ENCODE measurements at places on chromosomes 3 and 15. TPM values are rescaled to one million over a fixed set of nuclear protein-coding genes. Genes with fewer than 3 reads are reported as not detected.

The ZDHHC23 gene
- total RNA-seq: 2.8 TPM

The DUOX2 gene
- total RNA-seq: 0.10 TPM

The IL5RA gene
- 0.35 TPM for total RNA-seq

The ATP13A4 gene
- total RNA-seq: 0.37 TPM

The APBA2 gene
- 14.7 TPM for total RNA-seq

The RBMS3 gene
- 1.9 TPM for total RNA-seq

The MESP2 gene
- total RNA-seq: not detected

The FAM162A gene
- total RNA-seq: 69.1 TPM

The IL17RE gene
- total RNA-seq: 0.73 TPM

The PLSCR5 gene
- not detected for total RNA-seq

The GANC gene
- 8.0 TPM for total RNA-seq

The KNG1 gene
- total RNA-seq: 0.35 TPM

The TNFAIP8L3 gene
- 0.15 TPM for total RNA-seq

The MYRIP gene
- total RNA-seq: not detected

The PLEKHO2 gene
- 14.2 TPM for total RNA-seq

The COL6A6 gene
- total RNA-seq: not detected

The ZNF774 gene
- total RNA-seq: 0.46 TPM

The PLA2G4B gene
- total RNA-seq: 4.9 TPM

The HES1 gene
- total RNA-seq: 0.23 TPM

The GOLGA8N gene
- 0.71 TPM for total RNA-seq

The SCN5A gene
- total RNA-seq: not detected

The MST1 gene
- total RNA-seq: 5.7 TPM

The BDH1 gene
- 83.8 TPM for total RNA-seq

The KBTBD13 gene
- total RNA-seq: not detected

The MESP1 gene
- 3.1 TPM for total RNA-seq

The PARL gene
- 102 TPM for total RNA-seq

The SLC6A11 gene
- not detected for total RNA-seq

The EOMES gene
- 2.7 TPM for total RNA-seq

The KCNAB1 gene
- total RNA-seq: not detected

The MUC4 gene
- total RNA-seq: 0.24 TPM

The SIDT1 gene
- total RNA-seq: 7.0 TPM

The CYP8B1 gene
- 0.05 TPM for total RNA-seq

The DZIP1L gene
- total RNA-seq: not detected

The CHRD gene
- total RNA-seq: not detected

The GOLGA6D gene
- not detected for total RNA-seq

The GATA2 gene
- 13.7 TPM for total RNA-seq

The GOLGA8J gene
- total RNA-seq: 0.11 TPM

The GMPPB gene
- 67.4 TPM for total RNA-seq

The LRRC15 gene
- not detected for total RNA-seq

The KBTBD8 gene
- total RNA-seq: 44.6 TPM

The ACOX2 gene
- total RNA-seq: not detected

The TMEM207 gene
- total RNA-seq: not detected

The TIPIN gene
- 63.8 TPM for total RNA-seq

The PP2D1 gene
- not detected for total RNA-seq

The GALNT15 gene
- not detected for total RNA-seq

The CAMK2N2 gene
- 0.34 TPM for total RNA-seq

The ARGFX gene
- not detected for total RNA-seq

The TUBGCP4 gene
- 36.6 TPM for total RNA-seq

The MON1A gene
- total RNA-seq: 18.0 TPM

The KIF23 gene
- total RNA-seq: 3.4 TPM

The RMDN3 gene
- total RNA-seq: 62.9 TPM

The TTLL13 gene
- total RNA-seq: 0.19 TPM

The ZNF710 gene
- total RNA-seq: 21.7 TPM

The FBXL22 gene
- 0.87 TPM for total RNA-seq

The C3orf18 gene
- total RNA-seq: 9.0 TPM

The CSPG4 gene
- total RNA-seq: not detected

The PPP1R14D gene
- not detected for total RNA-seq

The HERC2 gene
- total RNA-seq: 20.3 TPM

All from activated T-cell treated with anti-CD3 and anti-CD28 coated beads, Interleukin-2, amount 50 U/mL, for 4 hours (primary cell).